Neural crest cell (in vitro differentiated cells): ENCODE measurements at places on chromosomes 11 and 22. TPM values are rescaled to one million over a fixed set of nuclear protein-coding genes. Genes with fewer than 3 reads are reported as not detected.
A peak's percentile ranks its signal among the peaks of the same experiment; 100 is the strongest.

- no peak overlapping the region for H3K4me3 ChIP-seq
- no peak for DNase-seq
- H3K36me3 ChIP-seq, result no peaks in the 10 kb centered on the region
- no peaks in the 10 kb centered on the region for H3K27me3 ChIP-seq
- no peak overlapping the region for H3K27ac ChIP-seq
- no peaks in the 10 kb centered on the region for H3K4me1 ChIP-seq
Observed at GRCh38 chr11:83437939-83438338, 151.8 kb upstream of the CCDC90B start.

DNA sequence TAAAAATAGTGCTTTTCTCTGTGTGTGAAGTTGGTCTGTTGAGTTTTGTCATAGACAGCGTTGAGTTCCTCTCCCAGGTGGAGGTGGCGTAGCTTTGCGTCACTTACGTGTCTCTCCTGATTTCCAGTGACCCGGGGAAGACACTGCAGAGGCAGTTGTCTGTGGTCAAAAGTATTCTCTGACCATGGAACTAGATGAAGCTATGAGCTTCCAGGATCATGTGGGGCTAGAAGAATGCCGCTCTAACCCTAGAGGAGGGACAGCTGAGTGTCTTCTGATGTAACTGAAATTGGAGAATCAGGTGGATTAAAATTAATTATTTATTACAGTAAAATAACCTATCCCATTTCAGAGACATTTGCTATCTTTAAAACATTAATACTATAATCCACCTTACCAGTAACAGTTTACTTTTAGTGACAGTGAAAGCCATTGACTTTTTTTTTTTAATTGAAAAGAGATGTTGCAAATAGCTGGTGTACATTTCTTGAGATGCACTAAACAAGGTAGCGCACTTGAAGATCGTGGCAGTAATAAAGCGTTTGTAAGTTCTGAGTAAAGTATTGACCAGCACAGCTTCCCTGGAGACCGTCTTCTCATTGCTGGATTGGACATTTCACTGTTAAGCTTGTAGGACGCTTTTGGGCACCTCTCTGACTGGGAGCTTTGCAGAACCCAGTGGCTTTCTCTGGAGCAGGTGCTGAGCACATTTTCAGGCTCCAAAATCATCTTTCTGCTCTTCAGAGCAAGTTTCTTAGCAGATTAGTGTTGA lies 9.7 kb downstream of the CAT start:
- peaks cover 11% of the 10 kb centered on the region for H3K36me3 ChIP-seq
- no peak overlapping the region for H3K4me3 ChIP-seq
- H3K4me1 ChIP-seq, result peaks cover 5% of the 10 kb centered on the region
- DNase-seq, result no peak
- H3K27me3 ChIP-seq, result no peaks in the 10 kb centered on the region
- H3K27ac ChIP-seq, result no peak overlapping the region

DNA sequence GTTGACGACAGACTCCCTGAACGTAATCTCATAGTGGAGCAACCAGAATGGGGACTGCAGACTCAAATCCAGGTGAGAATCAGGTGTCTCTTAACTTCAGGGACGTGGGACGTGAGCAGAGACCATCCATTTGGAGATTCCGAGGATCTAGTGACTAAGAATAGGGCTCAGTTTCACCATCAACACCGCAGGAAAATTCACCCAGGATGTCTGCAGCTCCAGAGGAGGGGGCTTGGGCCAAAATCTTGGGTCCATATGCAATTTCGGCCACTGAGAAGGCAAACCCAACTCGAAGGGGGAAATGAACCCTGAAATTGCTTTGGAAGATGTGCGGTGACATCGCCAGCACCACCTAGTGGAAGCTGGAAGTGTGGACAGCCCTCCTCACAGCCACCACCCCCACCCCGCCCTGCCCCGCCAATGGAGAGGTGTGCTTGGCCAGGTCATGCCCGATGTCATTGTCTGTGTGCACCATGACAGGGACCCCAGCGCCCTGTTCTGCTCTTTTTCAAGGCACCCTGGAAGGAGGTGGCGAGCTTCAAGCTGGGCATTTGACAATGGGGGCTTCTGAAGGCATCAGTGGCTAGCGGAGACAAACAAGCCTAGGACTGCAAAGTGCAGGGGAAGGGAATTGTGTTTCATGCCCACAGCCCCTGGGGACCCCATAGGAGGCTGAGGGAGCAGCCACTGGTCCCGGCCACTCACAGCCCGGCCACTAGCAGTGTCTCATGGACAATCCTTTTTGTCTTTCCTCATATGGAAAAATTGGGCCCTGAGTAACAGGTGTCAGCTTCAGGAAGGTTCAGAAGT lies 24.8 kb downstream of the APOL1 start:
- H3K36me3 ChIP-seq, result peaks cover 8% of the 10 kb centered on the region
- peaks cover 4% of the 10 kb centered on the region for H3K4me1 ChIP-seq
- H3K4me3 ChIP-seq, result no peak overlapping the region
- no peaks in the 10 kb centered on the region for H3K27me3 ChIP-seq

DNA sequence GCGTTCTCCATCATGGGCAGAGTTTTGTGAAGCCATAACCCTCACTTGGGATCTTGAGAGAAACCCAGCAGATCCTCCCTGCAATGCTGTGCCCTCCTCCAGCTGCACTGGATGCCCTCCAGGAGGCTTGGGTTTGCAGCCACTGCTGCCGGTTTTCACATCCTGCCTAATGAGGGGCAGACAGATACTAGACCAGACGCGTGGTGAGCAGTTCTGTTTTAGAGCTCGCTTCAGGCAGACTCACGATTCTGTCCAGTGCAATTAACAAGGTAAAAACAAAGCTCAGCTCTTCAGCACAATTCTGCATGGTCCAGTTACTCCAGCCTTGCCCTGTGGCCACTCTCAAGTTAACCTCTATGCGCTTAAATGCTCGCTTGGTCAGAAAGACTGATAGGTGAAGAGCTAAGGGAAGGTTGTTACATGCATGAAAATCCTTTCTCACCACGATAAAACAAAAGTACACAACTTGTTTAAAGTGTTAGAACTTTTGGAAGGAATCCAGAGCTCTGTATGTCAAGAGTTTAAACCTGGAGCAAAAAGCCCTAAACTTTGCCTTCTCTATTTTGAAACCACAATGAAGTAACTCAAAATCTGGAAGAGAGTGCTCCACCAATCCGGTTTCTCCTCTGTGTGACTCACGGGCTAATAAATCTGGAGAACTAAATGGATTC lies 292.3 kb upstream of the FAT3 start:
- no peaks in the 10 kb centered on the region for H3K36me3 ChIP-seq
- peaks cover 2% of the 10 kb centered on the region for H3K27me3 ChIP-seq
- no peak overlapping the region for H3K27ac ChIP-seq
- DNase-seq, result no peak
- H3K4me1 ChIP-seq, result no peaks in the 10 kb centered on the region

Gene APOBEC3C
- total RNA-seq, result 8.1 and 9.5 TPM in 2 replicates

DNA sequence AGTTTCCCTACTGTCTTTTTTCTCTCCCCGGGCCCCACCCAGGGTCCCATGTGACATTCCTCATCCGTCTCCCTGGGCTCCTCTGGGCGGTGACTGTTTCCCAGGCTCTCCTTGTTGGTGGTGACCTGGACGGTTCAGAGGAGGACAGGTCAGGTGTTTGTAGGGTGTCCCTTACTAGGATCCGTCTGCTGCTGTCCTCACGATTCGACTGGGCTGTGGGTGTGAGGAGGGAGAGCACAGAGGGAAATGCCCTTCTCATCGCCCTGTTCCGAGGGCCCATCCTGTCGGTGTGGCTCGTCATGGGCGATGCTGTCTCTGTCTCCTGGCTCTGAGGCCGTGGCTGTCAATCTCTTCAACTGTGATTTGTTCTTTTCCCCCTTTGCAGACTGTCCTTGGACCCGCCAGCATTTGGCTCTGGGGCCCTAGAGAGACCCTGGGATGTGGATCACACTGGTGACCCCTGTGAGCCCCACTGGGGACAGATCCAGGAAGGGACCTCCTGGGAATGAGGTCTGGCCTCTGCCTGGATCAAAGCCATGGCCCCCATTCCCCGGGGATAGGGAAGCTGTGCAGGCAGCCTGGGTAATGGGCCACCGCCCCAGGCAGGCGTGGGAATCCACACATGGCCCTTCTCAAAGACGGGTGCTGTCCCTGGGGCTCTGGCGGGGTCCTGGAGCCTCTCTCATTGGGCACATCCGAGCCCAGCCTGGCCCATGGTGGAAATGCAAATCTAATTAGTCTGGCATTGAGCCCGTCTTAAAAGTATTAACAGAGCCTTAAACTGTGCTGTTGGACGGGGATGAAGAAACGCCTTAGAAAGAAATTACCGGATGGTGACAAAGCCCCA lies 46.8 kb upstream of the KCNQ1OT1 start:
- no peaks in the 10 kb centered on the region for H3K27me3 ChIP-seq
- DNase-seq, result no peak
- no peak overlapping the region for H3K27ac ChIP-seq
- H3K36me3 ChIP-seq, result no peaks in the 10 kb centered on the region
- peaks cover 5% of the 10 kb centered on the region for H3K4me1 ChIP-seq
- H3K4me3 ChIP-seq, result no peak overlapping the region

DNA sequence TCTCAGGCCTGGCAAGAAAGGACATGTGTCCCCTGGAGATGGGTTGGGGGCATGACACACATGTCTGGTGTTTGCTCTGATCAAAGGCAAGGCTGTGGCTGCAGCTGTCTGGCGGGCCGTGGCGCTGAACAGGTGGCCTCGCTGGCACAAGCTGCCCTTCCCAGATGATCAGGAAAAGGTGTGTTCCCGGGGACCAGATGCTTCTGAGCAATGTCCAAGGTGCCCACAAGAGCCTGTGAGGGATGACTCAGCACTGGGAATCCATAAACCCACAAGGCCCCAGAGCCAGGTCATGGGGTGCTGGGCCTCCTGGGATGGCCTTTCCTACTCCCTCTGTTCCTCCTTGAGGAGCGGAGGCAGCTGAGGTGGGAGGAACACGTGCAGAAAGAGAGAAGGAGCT lies 9.7 kb upstream of the LRP5 start:
- no peaks in the 10 kb centered on the region for H3K4me1 ChIP-seq
- H3K36me3 ChIP-seq, result no peaks in the 10 kb centered on the region
- H3K4me3 ChIP-seq, result no peak overlapping the region
- DNase-seq, result no peak
- no peaks in the 10 kb centered on the region for H3K27me3 ChIP-seq
- H3K27ac ChIP-seq, result no peak overlapping the region

Gene TYR
- not detected in 2 replicates for total RNA-seq

Gene C11orf86
- total RNA-seq, result not detected in 2 replicates

DNA sequence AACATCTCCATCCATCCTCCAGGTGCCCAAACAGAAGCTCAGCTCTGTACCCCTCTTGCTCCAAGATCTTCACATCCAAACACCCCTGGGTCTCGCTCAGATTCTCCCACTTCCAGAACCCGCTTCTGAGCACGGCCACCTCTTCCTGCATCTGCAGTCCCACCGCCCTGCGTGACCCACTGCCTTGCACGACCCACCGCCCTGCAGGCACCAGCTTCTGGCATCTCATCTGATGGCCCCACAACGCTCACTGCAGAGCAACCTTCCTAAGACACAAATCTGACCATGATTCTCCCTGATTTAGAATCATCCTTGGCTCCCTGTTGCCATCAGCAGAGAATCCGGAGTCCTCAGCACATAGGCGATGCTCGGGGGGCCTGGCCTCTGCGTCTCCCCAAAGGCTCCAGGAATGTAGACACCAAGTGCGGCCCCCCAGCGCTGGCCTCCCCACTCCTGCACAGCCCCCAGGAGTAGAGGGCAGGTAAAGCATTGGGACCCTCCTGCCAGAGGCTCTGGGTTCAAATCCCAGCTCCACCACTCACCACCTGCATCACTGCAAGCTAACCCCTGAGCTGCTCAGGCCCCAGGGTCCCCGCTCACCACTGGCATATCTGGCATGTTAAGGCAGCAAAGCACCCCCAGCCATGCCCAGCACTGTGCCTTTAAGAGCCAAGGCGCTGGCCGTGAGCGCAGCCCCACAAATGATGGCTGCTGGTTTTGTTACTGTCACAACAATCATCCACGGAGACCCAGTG lies 459.3 kb downstream of the BRD1 start:
- H3K4me1 ChIP-seq, result peaks cover 12% of the 10 kb centered on the region
- H3K27me3 ChIP-seq, result peaks cover 9% of the 10 kb centered on the region
- H3K36me3 ChIP-seq, result no peaks in the 10 kb centered on the region
- no peak for DNase-seq
- H3K27ac ChIP-seq, result no peak overlapping the region

DNA sequence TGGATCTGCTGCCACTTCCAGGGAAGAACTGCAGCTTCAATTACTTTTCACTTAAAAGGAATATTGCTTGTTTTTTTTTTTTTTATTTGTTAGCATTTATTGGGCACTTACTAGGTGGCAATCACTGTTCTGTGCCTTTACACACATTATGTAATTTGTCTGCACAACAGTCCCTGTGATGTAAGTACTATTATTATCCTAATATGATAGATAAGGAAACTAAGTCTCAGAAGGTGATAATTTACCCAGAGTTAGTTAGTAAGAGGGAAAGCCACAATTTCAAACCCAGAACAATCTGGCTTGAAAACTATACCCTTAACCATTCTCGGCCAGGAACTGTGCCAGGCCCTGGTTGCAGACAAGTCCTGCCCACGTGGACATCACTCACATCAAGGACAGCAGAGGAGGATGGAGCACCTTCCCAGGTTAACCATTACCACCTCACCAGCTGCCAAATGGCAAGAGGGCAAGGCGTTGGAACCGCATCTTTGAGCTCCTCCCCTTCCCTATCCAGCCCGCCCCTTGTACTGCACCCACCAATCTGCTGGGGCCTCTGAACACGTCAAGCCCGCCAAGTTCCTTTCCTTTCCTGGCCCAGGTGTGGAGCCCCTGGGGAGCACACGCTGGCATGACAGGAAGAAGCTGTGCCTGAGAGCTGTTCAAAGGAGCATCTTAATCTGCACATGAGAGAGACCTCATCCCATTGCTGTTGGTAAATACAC lies 78.4 kb downstream of the NAV2 start:
- no peak overlapping the region for H3K4me3 ChIP-seq
- H3K4me1 ChIP-seq, result no peaks in the 10 kb centered on the region
- no peaks in the 10 kb centered on the region for H3K36me3 ChIP-seq
- no peak overlapping the region for H3K27ac ChIP-seq
- DNase-seq, result no peak
- no peaks in the 10 kb centered on the region for H3K27me3 ChIP-seq

GRCh38 chr22:50579752-50580151 lies 1.5 kb upstream of the CPT1B start:
- peak overlapping the region; percentile 54 for H3K4me3 ChIP-seq
- no peaks in the 10 kb centered on the region for H3K36me3 ChIP-seq
- peaks cover 7% of the 10 kb centered on the region for H3K4me1 ChIP-seq
- no peak overlapping the region for H3K27ac ChIP-seq

- DNase-seq, result peak; percentile 77
- H3K4me1 ChIP-seq, result peaks cover 9% of the 10 kb centered on the region
- peak overlapping the region; percentile 84 for H3K27ac ChIP-seq
- H3K36me3 ChIP-seq, result no peaks in the 10 kb centered on the region
- peak overlapping the region; percentile 75 for H3K4me3 ChIP-seq
Observed at GRCh38 chr22:23402275-23403151, 177.6 kb downstream of the IGLL1 start.

GRCh38 chr11:88521399-88521798 lies 183.9 kb upstream of the CTSC start:
- H3K36me3 ChIP-seq, result no peaks in the 10 kb centered on the region
- no peak overlapping the region for H3K4me3 ChIP-seq
- no peaks in the 10 kb centered on the region for H3K27me3 ChIP-seq
- peaks cover 3% of the 10 kb centered on the region for H3K4me1 ChIP-seq
- DNase-seq, result no peak

- no peak overlapping the region for H3K27ac ChIP-seq
- no peak for DNase-seq
- no peak overlapping the region for H3K4me3 ChIP-seq
- H3K36me3 ChIP-seq, result no peaks in the 10 kb centered on the region
- peaks cover 6% of the 10 kb centered on the region for H3K4me1 ChIP-seq
Observed at GRCh38 chr11:69377953-69378302, 84.0 kb downstream of the MYEOV start.
